Mammary microvascular endothelial cell (primary cell): ENCODE measurements at places on chromosomes 3 and 15. TPM values are rescaled to one million over a fixed set of nuclear protein-coding genes. Genes with fewer than 3 reads are reported as not detected.

PIERCE2 gene
- 1.5 and 1.7 TPM in 2 replicates for total RNA-seq

VGLL3 gene
- 2.5 and 2.7 TPM in 2 replicates for total RNA-seq

PRKCI gene
- 18.5 and 20.5 TPM in 2 replicates for total RNA-seq

HESX1 gene
- total RNA-seq, result 0.94 TPM in 1 of 2 replicates, not detected in the other

DZIP1L gene
- total RNA-seq, result 4.9 and 7.0 TPM in 2 replicates

DCLK3 gene
- under 0.01 and 0.05 TPM in 2 replicates for total RNA-seq

DNAH1 gene
- 1.00 and 1.3 TPM in 2 replicates for total RNA-seq

ZNF660 gene
- 0.33 and 0.49 TPM in 2 replicates for total RNA-seq

SNX22 gene
- 0.39 and 0.60 TPM in 2 replicates for total RNA-seq

ATP8B4 gene
- under 0.01 TPM in 1 of 2 replicates, not detected in the other for total RNA-seq

NECTIN3 gene
- 21.5 and 25.4 TPM in 2 replicates for total RNA-seq

FGF7 gene
- total RNA-seq, result under 0.01 TPM in 1 of 2 replicates, not detected in the other

CYP1A1 gene
- 30.3 and 34.7 TPM in 2 replicates for total RNA-seq

PIF1 gene
- 15.1 and 16.0 TPM in 2 replicates for total RNA-seq

PDE8A gene
- 28.5 and 31.5 TPM in 2 replicates for total RNA-seq

PLSCR5 gene
- not detected in 2 replicates for total RNA-seq

ANKUB1 gene
- total RNA-seq, result not detected in 2 replicates

PRRT3 gene
- total RNA-seq, result 1.5 and 1.6 TPM in 2 replicates

EPHB3 gene
- total RNA-seq, result not detected in 2 replicates

TTLL13 gene
- total RNA-seq, result 0.20 TPM in 1 of 2 replicates, not detected in the other

PTPRG gene
- 24.6 and 26.4 TPM in 2 replicates for total RNA-seq

TNK2 gene
- total RNA-seq, result 14.3 and 19.7 TPM in 2 replicates

SNRK gene
- total RNA-seq, result 134 TPM in 2 replicates

ARRDC4 gene
- total RNA-seq, result 1.5 and 1.6 TPM in 2 replicates

SLC25A36 gene
- 20.4 and 32.2 TPM in 2 replicates for total RNA-seq

CD200 gene
- 1.4 and 1.7 TPM in 2 replicates for total RNA-seq

CCPG1 gene
- total RNA-seq, result 31.3 and 32.3 TPM in 2 replicates

ARMC8 gene
- 31.3 and 33.5 TPM in 2 replicates for total RNA-seq

SHC4 gene
- total RNA-seq, result 0.30 and 0.40 TPM in 2 replicates

SH2D7 gene
- not detected in 2 replicates for total RNA-seq

GOLGA8R gene
- total RNA-seq, result 0.20 TPM in 1 of 2 replicates, not detected in the other

ATP13A5 gene
- 0.13 TPM in 1 of 2 replicates, not detected in the other for total RNA-seq

CHRM5 gene
- not detected in 2 replicates for total RNA-seq

PLCL2 gene
- 8.9 and 9.1 TPM in 2 replicates for total RNA-seq

GHSR gene
- total RNA-seq, result not detected in 2 replicates

TRIM59 gene
- 27.2 and 28.0 TPM in 2 replicates for total RNA-seq

LRRK1 gene
- 9.0 and 9.6 TPM in 2 replicates for total RNA-seq

MAN2A2 gene
- 17.4 and 20.6 TPM in 2 replicates for total RNA-seq

ACTC1 gene
- total RNA-seq, result not detected in 2 replicates

NISCH gene
- total RNA-seq, result 24.0 and 27.5 TPM in 2 replicates

DNAJA4 gene
- 6.3 and 7.8 TPM in 2 replicates for total RNA-seq

IGDCC3 gene
- total RNA-seq, result not detected in 2 replicates

TMEM207 gene
- total RNA-seq, result not detected in 2 replicates

STAB1 gene
- total RNA-seq, result 149 and 154 TPM in 2 replicates

CYP8B1 gene
- not detected in 2 replicates for total RNA-seq

HIGD1A gene
- 121 and 136 TPM in 2 replicates for total RNA-seq

CORO2B gene
- total RNA-seq, result 3.5 and 3.7 TPM in 2 replicates

CACNA2D2 gene
- 0.05 TPM in 1 of 2 replicates, not detected in the other for total RNA-seq

DUOXA2 gene
- total RNA-seq, result not detected in 2 replicates
